ENCODE measurements at places on chromosomes 3 and 15.

DNA sequence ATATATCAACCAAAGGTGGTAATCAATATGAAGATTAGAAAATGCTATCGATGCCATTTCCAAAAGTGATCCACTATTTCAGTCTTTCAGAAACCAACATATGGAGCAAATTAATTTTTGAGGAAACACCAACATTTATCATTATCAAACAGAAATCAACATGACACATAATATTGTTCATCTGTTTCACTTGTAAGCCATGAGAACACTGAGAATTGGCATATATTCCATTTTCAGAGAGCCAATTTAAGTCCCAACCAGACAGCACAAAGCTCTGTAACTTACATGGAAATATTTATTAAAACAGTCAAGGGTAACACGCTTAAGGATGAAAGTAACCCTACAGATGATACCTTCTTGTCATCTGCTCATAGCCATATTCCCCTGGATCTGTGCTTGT, 37.6 kb upstream of the STRIT1 start:
- DNase-seq, result no peak

- DNase-seq, result no peak
Observed at GRCh38 chr3:4036046-4036445, 236.8 kb downstream of the LRRN1 start.

DNA sequence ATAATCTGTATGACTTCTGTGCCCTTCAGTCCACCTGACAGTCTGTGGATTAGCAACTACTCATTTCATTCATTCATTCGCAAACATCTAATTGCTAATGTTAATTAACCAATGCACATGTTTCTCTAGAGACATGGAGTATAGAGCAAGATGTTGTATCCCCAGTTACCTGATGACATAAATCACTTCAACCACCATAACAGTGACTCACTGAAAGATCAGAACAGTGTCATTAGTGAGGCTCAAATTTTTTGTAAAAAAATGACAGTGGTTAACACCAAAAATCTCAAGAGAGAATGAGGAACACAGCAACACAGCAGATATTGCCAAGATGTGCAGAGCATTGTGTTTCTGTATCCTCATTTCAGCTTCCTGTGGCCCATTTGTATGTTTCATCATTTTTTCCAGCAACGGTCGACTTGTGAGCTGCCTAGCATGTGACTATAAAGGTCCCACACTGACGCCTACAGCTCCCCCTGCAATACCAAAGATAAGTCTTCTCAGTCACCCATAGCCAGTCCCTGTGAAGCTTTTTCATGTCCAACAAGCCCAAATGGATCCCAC, 3.7 kb upstream of the PLD1 start:
- no peak for DNase-seq

DNA sequence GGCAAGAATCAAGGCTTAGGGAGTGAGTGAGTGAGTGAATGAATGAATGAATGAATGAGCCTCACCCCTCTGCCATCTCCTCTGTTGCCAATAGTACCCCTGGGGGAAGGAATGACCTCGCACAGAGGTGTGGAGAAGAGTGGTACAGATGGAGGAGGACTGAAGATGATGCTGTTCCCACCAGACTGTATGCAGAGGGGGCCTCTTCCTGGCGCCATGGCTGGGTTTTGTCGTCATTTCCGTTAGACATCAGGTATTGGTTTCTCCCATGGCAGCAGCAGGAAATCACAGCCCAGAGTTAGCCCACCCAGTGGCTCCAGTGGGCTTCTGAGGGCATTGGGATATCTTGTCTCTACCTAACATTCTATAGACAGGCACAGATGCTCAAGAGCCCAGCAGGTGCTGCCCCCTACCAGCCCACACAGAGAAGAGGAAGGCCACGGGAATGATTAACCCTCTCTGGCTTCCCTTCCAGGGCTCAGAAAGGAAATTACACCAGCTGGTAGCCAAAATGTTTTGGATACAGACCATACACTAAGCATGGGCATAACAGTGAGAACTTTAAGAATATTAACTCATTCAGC, 109.8 kb upstream of the SLC6A11 start:
- DNase-seq, result no peak

GRCh38 chr15:85019815-85020590, 38.3 kb downstream of the PDE8A start:
- no peak for DNase-seq

- no peak for DNase-seq
Observed at GRCh38 chr15:87209891-87210689, 1046.4 kb downstream of the NTRK3 start.

DNA sequence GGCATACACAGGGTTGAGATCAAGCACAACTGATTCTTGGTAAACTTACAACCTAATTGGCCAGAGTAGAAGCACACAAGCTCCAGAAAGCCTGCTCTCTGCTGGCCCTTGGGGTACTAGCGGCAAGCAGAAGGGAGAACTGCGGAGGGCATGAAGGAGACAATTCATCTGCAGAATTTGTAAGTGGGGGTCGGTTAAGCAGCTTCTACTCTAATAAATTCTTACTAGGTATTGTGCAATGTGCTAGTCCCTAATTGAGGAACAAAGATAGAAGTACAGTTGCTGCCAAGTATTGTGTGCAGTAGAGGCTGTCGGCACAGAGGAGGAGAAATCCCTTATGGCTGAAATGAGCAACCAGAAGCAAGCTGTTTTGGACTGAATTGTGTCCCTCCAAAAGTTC, 91.2 kb upstream of the VEPH1 start:
- DNase-seq, result no peak

DNA sequence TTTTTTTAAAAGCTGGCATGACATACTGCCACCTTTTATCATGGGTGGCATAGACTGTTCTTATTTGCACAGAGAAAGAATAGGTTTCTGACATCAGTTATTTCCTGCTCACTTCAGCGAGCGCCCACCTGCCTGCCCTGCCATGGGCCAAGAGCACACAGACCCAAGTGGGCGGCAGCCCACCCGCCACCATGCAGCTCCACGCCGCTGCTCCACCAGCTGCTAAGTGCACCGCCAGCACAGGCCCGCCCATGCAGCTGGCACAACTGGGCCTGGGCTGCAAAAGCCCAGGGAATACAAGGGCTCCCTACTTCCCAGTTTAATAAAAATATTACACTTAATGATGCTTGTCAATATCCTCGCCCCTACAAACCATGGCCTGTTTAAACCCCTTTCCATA, 15.4 kb downstream of the ZNF148 start:
- no peak for DNase-seq

DNA sequence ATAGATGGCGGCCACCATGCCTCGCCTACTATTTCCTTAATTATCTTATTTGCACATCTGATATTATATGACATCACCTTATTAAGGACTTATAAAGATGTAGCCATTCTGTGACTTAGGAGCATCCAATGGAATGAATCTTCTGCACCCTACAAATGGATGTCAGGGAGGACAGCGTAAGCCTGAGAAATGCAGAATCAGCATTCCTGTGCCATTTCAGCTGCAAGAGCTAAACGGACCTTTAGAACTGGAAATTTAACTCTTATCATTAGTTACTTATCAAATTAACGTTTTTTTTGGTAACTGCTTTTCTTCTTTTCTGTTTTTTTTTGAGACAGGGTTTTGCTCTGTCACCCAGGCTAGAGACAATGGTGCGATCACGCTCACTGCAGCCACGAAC, 65.6 kb downstream of the LMLN start:
- DNase-seq, result no peak

DNA sequence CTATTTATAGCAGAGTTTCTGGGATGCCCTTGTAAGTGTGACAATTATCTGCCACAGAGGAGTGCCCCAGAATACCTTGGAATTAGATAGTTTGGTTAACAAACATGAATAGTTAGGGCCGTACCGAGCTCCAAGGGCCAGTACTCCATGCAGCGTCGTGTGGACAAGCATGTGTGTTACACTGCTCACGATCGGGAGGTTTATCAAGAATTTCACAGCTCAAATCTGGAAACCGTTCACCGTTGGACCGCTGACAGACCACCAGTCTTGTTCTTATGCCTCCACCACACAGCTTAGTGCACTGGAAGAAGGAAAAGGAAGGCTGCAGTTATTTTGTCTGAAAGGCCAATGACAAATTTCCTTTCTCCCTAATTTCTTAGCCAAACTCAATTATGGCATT, 93.7 kb downstream of the ADAMTS9 start:
- no peak for DNase-seq

GRCh38 chr3:73490453-73491286, 134.1 kb downstream of the PDZRN3 start:
- DNase-seq, result no peak

DNA sequence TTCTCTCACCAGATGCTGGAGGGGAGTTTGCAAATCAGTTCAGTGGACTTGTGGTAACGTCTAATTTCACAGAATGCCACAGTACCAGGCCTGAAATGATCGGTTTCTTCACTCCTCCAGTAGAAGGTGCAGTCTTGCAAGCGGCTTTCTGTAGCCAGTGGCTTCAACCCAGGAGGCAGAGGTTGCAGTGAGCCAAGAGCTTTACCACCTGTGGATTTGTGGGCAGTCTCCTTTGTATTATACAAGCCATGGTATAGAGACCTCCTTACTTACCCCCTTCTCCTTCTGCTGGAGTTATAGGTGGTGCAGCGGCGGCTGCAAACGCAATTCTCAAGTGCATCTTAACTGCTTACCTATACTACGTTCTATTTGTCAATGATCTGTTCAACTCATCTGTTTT, 17.6 kb downstream of the EIF2AK4 start:
- no peak for DNase-seq

DNA sequence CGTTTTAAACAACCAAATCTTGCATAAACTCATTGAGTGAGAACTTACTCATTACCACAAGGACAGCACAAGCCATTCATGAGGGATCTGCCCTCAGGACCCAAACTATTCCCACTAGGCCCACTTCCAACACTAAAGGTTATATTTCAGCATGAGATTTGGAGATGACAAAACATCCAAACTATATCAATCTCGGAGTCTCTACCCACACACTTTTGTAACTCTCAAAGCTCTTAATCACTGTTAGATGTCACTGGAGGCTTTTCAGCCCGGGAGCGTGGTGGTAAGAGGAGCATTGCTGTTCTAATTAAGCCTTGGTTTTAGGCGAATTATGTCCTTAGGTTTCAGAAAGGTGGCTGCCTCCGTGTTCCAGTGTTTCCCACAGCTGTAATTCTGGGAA, 86.3 kb downstream of the CNTN6 start:
- no peak for DNase-seq

GRCh38 chr15:95567686-95568085, 762.8 kb upstream of the NR2F2 start:
- DNase-seq, result no peak

DNA sequence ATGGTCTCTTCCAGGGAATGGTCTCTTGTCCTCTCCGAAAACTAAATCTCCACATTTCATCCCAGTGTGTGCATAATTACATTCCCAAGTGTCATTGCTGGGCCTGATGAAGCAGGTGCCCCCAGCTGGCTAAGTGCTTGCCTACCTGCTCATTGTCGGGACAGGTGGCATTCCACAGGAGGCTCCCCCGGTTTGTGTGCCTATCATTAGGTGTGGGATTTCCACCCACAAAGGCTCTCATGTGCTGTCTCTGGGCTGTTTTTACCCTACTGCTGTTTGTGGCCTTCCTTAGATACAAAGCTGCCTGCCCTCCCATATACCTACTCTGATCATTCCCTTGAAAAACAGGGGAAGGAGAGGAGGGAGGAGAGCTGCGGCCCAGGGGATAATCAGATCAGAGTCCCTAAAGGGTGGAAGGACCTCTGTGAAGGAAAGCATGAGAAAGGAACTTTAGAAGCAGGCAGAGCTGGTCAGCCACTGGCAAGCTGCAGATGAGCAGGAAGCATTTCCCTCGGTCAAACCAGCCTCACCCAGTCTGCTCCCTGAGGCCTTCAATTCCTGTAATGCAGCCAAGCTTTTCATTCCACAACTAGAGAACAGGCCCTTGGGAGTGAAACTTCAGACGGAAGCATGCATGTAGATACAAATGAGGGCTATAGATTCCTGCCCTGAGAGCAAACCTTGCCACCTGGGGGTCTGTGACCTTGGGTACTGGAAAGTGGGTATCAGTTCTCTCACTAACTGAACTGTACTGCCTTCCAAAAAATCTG, 60.7 kb upstream of the HEG1 start:
- DNase-seq, result no peak

- no peak for DNase-seq
Observed at GRCh38 chr15:60155661-60156060, 151.6 kb downstream of the FOXB1 start.

- no peak for DNase-seq
Observed at GRCh38 chr3:65044401-65044800, 356.6 kb upstream of the ADAMTS9 start.

DNA sequence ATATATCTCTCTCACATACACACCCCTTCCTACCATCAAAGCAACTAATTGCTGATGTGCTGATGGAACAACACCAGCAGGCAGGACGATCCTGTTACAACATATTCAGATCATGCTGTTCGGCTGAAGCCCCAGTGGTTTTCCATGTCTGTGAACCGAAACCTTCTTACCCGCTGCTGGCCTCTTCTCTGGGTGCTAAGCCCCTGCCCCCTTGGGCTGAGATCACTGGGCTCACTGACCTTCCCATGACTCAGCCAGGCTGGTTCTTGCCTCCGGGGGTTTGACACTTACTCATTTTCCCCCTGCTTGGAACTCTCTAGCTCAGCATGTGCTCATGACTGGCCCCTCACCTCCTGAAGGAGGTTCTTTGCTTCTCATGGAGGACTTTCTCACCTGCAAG, 122.0 kb upstream of the RGMA start:
- no peak for DNase-seq
